ENCODE measurements at places on chromosomes 12 and 14. TPM values are rescaled to one million over a fixed set of nuclear protein-coding genes. Genes with fewer than 3 reads are reported as not detected.

ALDH1L2 gene
- total RNA-seq = 1.4 TPM

GPD1 gene
- total RNA-seq = not detected

FIGNL2 gene
- 42.0 TPM for total RNA-seq

HHIPL1 gene
- total RNA-seq = 15.1 TPM

LRRK2 gene
- 0.26 TPM for total RNA-seq

Measured in endothelial cell (in vitro differentiated cells).